ENCODE measurements at places on chromosomes 4 and X.

DNA sequence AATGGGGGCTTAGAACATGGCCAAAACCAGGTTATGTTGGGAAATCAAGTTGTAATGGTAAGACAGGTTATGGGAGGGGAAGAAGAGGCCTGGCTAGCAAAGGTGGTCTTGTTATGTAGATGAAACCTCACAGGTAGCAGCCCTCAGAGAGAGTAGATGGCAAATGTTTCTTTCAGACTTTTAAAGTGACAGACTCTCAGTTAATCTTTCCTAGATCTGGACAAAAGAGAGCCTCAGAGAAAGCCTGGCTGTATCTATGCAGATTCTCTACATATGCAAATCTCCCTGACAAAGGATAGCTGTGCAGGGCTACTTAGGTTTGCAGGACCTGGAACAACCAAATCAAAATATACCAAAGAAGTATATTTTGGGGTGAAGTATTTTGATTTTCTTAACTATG, 284.1 kb upstream of the AMOT start:
- no peak for DNase-seq

GRCh38 chr4:57344296-57344695, 234.1 kb upstream of the IGFBP7 start:
- DNase-seq, result peak; percentile 17

GRCh38 chr4:128590773-128591172, 218.7 kb upstream of the JADE1 start:
- peak; percentile 36 for DNase-seq

DNA sequence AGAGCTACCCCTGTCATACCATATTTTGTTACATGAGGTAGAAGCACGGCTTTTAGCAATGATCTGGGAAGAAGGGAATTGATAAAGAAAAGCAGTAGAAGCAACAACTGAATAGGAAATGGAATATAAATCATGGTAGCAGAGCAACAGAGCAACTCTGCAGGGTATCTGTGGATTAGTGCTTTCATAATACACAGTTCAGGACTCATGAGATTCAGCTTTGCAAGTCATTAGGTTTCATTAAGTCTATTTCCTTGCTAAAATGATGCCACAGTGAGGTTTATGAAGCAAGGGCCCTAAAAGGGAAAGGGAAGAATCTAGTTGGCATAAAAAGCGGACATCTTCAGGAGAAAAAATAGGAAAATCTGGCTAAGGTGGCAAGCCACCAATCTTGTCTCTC, 45.6 kb upstream of the GRPR start:
- DNase-seq, result no peak

GRCh38 chrX:25343060-25343459, 327.3 kb upstream of the ARX start:
- DNase-seq, result no peak

DNA sequence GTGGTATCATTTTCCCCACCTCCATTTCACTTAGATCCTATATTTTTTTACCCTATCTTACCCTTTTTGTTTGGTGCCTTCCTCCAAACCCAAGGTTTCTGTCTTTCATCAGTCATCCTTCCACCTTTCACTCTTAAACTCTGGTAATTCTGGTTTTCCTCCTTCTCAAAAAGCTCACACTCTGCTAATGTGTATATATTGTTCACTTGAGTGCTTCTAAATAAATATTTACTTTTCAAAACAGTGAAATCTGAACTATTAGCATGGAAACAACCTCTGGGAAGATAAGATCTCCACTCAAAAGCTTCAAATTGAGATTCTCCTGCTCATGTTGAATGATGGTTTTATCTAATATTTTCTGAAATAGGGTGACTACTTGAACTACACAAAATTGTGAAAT, 21.5 kb downstream of the XIAP start:
- DNase-seq, result no peak

DNA sequence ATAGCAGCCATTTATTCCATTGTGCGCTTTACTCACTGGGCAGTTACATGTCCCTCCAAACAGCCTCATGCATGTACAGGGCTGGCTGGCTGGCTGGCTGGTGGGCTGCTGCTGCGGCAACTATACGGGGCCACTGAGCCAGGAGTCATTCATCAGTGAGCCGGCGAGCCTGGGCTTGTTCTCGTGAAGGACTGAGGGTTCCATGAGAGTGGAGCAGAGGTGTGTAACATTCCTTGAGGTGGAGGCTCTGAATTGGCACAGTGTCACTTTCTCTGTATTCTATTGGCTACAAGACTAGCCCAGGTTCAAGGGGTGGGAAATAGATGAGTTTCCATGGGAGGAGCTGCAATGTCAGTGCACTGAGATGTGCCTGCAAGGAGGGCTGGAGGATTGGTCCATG, 89.1 kb downstream of the ARHGAP10 start:
- no peak for DNase-seq

DNA sequence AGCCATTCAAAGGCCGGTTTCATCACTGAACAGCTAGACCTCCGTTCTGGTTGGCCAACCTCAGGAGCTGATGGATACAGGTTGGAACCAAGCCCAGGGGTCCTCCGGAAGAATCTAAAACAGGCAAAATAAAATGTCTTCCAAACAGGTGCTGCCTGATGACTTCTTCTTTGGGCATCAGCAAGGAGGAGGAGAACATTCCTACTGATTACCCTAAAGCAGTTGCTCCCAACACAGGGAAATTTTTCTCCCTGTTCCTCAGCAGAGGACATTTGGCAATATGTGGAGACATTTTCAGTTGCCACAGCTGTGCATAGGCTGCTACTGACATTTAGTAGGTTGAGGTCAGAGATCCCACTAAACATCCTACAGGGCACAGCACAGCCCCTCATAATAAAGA, 319.3 kb upstream of the PPARGC1A start:
- no peak for DNase-seq

GRCh38 chrX:96688789-96689188, 4.1 kb downstream of the DIAPH2 start:
- peak; percentile 7 for DNase-seq

DNA sequence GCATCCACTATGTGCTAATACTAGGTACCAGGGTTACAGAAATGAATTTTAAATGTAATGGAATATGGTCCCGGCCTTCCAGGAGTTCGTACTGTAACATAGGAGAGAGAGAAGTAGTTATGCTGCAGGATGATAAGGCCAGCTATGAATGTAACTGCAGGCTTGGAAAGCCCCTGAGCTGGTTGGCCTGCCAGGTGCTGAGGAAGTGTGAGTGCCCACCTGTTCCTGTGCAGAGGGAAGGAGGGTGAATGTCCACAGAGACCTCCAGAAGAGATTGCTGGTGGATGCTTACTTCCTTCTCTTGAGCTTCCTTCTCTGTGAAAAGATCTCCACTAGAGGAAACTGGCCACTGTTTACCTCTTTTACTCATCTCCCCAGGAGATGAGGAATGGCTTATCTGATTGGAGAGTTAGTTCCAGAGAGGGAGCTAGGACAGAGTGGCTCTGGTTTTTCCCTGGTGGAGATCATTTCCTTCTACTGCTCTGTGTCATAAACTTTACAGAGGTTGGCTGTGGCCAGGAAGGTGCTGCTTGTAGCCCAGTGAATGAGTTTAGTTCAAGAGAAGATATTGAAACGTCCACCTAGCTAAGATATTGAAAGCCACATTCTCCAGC, 114.0 kb upstream of the LNX1 start:
- no peak for DNase-seq

DNA sequence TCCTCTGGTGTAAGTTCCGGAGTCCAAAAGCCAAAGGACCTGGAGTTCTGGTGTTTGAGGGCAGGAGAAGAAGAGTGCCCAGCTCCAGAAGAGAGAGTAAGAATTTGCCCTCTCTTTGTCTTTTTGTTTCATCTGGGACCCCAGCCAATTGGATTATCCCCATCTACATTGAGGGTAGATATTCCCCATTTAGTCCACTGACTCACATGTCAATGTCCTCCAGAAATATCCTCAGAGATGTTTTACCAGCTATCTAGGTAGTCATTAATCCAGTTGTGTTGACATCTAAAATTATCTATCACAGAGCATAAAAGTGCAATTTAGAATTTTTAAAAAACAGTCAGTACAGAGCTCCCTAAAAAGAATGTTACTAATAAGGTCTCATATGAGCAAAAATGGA, 132.9 kb upstream of the TMEM47 start:
- no peak for DNase-seq
